ENCODE measurements at places on chromosomes 5 and 9.
A peak's percentile ranks its signal among the peaks of the same experiment; 100 is the strongest.

- DNase-seq: no peak
These were observed 298.6 kb downstream of the DIRAS2 start for GRCh38 chr9:90343991-90344390.

- no peak for DNase-seq
These were observed 5.3 kb downstream of the SLC12A7 start for GRCh38 chr5:1106385-1107166.

GRCh38 chr5:65203746-65204145 is 278.0 kb downstream of the ADAMTS6 start:
- DNase-seq: no peak

DNA sequence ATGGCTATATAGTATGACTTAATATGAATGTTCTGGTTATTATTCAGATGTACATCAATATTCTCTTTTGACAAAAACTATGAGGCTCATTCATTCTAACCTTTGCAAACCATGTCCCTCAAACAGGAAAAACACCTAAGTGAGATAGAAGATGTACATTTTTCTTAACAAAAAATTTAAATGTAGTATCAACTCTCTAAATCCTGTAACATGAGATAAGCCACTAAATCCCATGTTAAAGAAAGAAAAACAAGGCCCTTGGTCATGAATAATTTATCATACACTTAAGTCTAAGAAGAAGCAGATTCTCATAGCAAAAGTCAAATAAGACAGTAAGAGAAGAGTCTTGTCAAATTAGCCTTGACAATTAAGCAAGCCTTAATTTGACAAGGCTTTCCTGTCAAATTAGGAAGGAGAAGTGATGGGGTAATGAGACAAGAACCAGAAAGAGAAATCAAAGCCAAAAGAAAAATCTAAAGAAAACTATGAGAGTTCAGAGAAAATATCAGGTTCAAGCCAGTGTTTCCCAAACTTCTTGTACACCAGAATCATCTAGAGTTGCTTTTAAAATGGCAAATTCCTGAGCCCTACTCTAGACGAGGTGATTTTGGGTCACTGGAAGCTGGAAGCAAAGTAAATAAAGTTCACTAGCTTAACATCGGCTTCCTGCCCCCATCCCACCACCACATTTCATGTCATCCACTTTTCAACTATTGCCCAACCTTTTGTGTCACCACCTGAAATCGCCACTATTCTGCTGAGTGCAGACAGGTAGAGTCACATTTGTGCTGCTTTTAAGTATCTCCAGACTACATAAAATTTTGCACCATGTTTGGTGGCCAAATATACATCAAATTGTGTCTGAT is 76.5 kb downstream of the NR6A1 start:
- no peak for DNase-seq

GRCh38 chr5:36730537-36731216 is 124.3 kb downstream of the SLC1A3 start:
- no peak for DNase-seq

DNA sequence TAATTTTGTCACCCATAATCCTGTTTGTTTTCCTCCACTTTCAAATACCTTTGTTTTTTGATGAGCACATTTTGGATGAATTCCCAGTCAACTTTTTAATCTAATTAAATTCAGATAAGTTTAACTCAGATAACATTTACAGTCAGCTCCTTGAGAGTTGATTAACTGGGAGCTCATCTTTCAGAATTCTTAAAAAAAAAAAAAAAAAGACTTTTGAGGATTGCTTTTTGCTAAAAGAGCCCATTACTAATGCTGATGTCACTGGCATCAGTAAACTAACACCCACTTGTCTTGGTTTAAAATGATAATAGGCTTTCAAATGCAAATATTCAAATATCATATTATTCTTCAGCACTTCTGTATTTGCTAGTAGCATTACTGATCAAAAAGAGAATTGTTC is 47.1 kb upstream of the NFIB start:
- DNase-seq: no peak

GRCh38 chr5:80686757-80687156 is 32.0 kb upstream of the DHFR start:
- DNase-seq: no peak

DNA sequence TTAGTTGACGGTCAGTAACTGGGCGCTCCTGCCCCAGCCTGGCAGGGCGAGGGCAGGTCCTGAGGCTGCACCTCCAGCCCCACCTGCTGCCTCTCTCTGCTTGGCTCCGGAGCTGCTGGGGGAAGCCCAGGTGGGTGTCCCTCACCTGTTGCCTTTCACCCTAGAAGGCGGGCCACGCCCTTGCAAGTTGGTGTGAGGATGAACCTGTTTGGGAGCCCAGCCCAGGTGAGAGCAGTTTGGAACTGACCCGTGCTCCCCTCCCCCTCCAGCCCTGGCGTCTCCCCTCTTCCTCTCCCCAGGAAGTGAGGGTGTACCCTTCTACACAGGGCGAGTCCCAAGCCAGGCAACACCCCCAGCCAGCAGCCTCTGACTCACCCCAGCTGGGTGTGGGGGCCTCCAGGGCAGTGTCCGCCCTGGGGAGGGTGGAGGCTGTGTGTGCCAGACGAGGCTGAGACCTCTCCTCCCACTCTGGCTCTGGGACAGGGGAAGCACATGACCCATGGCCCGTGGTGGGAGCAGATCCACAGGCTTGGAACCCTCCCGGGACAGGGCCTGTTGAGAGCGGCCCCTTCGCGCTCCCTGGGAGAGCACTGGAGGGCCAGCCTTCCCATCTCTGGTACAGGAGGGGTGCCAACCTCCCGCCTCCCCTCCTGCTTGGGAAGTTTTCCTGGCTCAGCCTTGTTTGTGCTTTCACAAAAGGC is 10.4 kb downstream of the LRRC8A start:
- peak; percentile 71 for DNase-seq

DNA sequence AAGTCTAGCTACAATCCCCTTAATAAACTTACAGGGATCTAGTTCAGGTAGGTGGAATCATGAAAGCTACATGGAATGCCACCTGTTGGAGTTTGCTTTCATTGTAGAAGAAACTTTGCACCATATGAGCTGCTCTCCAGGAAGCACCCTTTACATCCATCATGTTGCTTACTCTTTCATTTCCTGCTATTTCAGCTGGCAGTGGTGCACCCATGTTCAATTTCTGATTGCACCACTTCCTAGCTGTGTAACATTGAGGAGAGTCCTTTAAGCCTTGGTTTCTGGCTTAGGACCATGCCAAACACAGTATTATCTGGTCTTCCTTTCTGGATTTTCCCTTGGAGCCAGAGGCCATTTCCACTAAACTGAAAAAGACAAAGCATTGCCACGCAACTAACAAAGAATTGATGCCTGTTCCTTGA is 123.3 kb upstream of the SLC12A2 start:
- DNase-seq: no peak

- DNase-seq: no peak
These were observed 37.1 kb upstream of the SH3TC2 start for GRCh38 chr5:149099920-149100319.

DNA sequence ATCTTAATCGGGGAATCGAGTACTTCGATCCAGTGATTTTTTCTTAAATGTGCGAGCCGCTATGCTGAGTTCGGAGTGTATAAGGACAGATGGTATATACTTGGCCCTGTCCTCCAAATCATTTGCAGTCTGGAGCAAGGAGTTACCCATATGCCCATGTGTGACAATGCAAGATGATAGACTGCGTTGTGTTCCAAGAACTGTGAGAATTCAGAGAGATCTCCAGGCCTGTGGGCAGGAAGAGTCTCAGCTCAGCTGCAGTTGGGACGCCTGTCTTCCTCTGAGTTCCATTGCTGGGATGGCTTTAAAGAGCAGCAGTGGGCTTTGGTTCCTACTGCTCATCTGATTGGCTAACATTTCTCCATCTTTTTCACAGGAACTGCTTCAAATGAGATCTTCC is 106.6 kb downstream of the ADAMTS16 start:
- no peak for DNase-seq

DNA sequence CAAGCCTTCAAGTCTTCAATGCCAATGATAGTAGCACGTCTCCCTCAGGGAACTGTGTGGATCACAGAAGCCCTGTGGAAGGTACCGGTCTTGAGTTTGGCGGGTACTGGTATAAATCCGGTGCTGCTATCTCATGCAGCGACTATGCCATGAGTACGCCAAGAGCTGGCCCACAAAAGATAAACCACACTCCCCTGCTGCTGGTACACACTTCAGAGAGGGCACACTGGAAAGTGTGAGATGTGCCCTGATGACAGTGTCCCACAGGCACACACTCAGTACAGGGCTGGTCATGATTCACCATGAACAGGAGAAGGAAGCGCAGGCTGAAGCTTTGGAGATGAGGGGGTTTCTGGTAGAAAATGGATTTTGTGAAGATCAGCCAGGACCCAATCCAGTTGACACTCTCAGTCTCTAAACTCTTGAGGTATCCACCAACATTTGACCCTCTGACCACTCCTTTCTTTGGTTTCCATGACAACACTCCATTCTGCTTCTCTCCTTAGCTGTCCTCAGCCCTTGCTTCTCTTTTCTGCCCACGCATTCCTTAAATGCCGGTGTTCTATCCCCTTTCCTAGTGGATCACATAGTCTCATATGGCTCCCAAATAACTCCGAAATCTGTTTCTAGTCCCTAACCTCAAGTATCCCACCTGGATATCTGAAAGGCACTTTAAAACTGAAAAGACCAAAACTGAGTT is 5.1 kb downstream of the AMACR start:
- no peak for DNase-seq

DNA sequence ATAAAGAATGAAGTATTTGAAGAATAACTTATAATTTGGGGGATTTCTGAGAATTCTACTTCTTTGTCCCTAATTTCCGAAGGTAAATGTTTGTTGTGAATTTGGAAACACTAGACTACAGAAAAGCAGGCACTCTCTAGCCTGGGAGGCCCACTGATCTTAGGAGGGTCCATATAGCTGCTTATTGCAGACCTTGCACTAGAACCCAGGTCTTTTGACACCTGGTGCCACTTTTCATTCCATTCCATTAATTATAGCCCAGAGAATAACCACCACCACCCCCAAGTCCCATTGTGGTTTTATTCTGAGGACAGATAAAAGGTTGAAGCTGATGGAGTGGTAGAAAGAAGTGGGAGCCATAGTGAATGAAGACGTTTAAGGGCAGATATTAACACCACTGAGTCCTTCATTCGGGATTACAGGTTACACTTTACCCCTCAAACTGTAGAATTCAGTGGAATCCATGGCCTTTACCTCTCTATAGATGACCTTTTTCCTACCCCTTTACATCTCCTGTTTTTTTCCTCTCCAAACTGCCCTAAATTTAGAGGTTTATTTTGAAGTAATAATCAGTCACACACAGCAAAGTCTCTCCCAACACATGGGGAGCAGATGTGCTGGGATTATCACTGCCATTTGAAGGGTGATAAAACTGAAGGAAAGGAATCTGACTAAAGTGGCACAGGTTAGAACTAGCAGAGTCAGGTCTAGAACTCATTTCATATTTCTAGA is 12.0 kb upstream of the PSMD5 start:
- no peak for DNase-seq

- no peak for DNase-seq
These were observed 1.2 kb downstream of the PDLIM7 start for GRCh38 chr5:177496070-177496726.

GRCh38 chr5:124626053-124626452 is 120.4 kb downstream of the ZNF608 start:
- no peak for DNase-seq

DNA sequence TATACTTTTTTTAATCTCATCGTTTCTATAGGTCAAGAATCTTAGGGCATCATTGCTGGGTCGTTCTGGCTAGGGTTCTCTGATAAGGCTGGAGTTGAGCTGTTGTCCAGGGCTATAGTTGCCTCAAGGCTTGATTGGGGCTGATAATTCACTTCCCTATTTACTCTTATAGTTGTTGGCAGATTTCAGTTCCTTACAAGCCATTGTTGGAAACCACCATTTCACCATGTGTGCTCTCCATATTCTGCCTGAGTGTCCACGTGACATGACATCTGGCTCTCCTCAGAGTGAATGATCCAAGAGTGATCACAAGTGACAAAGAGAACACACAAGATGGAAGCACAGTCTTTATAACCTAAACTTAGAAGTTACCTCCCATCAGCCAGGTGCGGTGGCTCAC is 852.2 kb downstream of the EFNA5 start:
- DNase-seq: no peak

DNA sequence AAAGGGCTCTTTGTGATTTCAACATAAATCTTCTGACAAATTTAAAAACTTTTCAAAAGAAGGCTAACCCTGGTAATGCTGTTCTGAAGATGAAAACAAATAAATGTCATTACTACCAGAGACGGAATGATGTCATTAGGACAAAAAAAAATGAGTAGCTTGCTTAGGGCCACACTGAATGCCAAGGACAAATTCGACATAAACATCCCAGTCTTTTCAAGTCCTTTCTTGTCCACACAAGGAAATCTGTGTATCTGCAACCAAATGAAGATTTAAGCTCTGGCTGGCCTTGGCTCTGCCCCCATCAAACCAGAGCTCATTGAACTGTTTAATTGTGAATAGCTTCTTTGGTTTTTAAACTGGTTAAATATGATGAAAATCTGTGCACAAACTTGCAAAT is 592.7 kb downstream of the TLE1 start:
- no peak for DNase-seq

DNA sequence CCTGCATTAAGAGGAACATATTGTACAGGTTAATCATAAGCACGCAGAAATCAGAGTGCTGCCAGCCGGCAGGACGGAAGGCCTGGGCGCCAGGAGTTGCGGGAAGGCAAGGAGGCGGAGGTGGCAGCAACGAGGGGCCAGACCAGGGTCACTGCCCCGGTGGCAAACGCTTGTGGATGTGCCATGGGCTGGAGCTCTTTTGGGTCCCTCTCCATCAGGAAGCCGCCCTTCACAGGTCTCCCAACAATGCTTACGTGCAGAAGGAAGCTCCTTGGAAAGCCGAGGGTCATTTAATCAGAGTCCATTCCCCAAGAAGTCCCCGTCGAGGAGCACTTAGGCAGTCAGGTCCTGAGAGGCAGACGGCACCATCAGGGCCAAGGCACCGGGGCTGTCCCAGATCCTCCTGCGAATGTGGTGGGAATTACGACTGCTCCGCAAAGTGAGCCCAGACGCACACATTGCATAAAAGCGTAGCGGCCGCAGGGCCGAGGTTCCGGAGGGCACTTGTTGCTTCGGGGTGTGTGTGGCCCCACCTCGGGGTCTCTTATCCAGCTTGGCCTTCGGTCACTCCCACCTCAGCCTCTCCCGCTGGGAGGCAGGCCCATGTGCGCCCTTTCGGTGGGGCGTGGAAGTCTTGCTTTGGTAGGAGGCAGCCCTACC is 20.5 kb downstream of the MRPL36 start:
- no peak for DNase-seq

- no peak for DNase-seq
These were observed 166.0 kb downstream of the OLFM1 start for GRCh38 chr9:135253305-135254004.

- no peak for DNase-seq
These were observed 51.4 kb upstream of the DAB2IP start for GRCh38 chr9:121599872-121600585.

DNA sequence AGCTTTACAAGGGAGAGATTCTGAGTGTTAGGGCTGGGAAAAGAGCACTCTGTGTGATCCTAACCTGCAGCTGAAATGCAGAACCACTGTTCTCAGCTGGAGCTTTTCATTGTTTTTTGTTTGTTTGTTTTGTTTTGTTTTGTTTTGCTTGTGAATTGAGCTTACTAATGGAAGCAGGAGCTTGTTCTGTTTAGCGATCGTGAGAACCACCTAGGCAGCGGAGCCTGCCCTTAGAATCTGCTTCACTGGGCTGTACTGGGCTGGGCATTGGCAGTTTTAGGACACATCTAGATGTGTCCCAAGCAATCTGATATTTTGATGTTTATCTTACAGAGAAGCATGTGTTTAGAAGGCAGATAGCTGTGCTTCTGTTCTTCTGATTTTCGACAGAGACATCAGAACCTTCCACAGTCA is 14.3 kb downstream of the SYK start:
- DNase-seq: no peak
